CD4-positive, alpha-beta T cell treated with Interleukin-4 for 1 hour (primary cell): ENCODE measurements at places on chromosomes 7 and 10.

- no peak for DNase-seq
These were observed 185.2 kb downstream of the HGF start for GRCh38 chr7:81584667-81585066.

DNA sequence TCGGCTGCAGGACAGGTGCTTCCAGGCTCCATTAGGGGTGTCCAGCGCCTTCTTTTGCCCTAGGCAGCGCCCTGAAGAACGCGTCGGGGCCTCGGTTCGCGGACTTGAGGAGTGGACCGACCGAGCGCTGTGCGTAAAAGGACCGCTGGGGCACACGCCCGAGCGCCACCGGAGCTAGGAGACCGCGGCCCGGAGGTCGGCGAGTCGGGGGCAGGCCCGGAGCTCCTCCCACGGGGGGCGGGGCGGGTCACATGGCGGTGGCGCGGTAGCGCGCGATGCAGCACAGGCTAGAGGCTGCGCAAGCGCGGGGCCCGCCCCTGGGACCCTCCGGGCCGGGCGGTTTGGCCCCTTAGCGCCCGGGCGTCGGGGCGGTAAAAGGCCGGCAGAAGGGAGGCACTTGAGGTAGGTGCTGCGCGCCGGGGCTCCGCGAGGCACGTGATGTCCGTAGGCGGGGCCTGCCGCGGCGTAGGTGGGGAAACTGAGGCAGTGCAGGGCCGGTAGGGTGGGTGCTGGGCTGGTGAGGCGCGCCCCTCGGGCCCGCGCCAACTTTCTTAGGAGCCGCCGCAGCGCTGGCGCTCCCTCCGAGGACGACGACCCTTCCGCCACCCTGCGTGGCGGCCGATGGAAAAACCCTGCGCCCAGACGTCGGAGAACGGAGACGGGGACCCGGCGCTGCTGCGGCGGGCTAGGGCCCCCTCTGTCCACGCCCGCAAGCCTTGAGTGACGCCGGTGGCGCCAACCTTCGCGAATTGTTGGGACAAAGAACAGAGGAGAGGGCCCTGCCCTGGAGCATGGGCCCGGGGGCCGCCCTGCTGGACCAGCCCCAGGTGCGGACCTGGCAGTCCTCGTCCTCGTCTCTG is at the start of gene PRXL2A:
TSS of gene PRXL2A (plus strand) at position 310 of the 860 bp plus-strand sequence. CDS start 11,917 bp downstream, outside the sequence.
- DNase-seq = peak; percentile 79

DNA sequence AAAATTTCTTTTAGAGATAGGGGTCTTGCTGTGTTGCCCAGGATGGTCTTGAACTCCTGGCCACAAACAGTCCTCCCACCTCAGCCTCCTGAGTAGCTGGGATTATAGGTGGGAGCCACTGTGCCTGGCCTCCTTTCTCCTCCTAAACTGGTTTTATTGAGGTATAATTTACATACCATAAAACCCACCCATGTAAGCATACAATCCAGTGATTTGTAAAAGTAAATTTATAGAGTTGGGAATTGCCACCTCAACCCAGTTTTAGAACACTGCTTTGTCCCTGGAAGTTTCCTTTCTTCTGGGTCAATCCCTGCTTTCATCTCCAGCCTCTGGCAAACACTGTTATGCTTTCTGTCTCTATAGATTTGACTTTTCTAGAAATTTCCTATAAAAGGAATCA is 49.0 kb downstream of the CNNM2 start:
- no peak for DNase-seq

DNA sequence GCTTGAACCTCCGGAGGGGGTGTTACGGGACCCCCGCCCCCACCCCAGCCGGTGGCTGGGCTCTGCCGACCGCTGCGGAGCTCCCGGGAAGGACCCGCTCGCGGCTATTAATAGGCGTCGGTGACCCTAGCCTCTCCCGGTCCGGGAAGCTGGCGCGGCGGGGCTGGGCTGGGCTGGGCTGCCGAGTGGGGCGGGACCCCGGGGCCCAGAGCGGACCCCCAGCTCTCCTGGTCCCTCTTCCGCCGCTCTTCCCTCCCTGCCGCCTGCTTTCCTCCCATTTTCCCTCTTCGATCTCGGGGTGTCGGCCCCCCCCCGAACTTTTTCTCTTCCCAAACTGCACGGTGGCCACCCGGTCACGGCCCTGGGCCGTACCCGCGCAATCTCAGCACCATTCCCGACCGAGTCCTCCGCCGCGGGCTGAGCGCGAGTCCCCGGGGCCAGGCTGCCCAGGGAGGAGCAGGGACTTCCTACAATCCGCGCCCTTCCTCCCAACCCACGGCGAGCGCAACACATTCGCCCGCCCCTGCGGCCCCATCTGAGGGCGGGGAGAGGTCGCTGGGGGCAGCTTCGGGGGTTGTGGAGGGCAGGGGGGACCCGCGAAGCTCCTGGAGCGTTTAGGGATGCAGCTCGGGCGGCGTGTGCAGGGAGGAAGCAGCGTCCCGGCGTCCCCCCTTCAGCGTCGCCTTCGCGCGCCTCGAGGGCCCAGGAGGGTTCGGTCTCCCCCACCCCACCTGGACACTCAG is 3.1 kb upstream of the ELFN1 start:
- DNase-seq = no peak

GRCh38 chr10:44424957-44425356 is 40.1 kb upstream of the CXCL12 start:
- DNase-seq = no peak

GRCh38 chr10:15262036-15262713 is 93.7 kb upstream of the NMT2 start:
- DNase-seq = no peak

DNA sequence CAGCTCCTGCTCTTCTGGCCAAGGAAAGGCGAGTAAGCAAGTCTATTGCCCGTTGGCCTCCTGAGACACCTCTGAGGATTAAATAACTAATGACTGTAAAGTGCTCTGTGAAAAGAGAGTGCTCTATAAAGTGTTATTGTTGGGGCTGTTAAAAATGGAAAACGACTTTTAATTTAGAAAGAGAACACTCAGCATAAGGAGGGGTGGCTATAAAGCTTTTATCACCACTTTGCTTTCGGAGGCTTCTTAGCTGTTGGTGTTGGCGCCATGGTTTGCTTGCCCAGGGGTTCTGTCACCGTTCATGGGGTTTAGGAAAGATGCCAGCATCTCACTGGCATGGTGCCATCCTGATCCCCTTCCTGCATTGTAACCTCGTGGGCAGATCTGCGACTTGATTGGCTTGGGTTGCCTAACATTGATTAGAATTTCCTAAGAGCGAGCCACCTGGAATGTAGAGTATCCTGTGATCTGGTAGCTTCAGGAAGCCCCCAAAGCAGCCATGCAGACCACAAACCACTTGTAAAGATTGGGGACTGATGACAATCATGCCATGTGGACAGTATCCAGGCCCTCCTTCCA is 509.9 kb downstream of the LRMDA start:
- no peak for DNase-seq

DNA sequence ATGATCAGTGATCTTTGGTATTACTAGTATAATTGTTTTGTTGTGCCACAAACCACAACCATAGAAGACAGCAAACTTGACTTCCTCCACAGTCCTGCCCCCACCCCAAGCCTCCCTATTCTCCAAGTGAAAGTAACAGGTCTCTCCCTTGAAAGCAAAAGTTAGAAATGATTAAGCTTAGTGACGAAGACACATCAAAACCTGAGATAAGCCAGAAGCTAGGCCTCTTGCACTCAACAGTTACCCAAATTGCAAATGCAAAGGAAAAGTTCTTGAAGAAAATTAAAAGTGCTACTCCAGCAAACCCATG is 7.5 kb downstream of the SAR1A start:
- DNase-seq = peak; percentile 76

GRCh38 chr7:135206941-135207391 is 4.4 kb downstream of the WDR91 start:
- no peak for DNase-seq

DNA sequence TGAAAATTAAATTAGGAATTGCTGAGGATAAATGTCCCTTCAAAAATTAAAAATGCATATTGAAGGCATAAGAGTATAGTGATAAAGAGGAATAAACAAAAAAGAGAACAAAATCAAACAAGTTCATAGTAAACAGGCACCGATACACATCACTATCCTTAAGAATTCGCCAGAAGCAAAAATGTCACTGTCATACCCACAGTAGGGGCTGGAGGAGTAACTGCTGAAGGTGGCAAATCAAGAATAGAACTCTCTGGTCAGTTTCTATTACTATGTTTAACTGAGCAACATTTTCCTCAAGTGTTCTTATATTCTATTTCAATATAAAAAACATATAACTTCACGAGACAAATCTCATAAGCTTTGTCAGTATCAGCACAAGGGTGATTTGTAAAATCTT is 84.0 kb downstream of the VPS41 start:
- DNase-seq = no peak

GRCh38 chr7:1752111-1752510 is 82.0 kb downstream of the ELFN1 start:
- no peak for DNase-seq

DNA sequence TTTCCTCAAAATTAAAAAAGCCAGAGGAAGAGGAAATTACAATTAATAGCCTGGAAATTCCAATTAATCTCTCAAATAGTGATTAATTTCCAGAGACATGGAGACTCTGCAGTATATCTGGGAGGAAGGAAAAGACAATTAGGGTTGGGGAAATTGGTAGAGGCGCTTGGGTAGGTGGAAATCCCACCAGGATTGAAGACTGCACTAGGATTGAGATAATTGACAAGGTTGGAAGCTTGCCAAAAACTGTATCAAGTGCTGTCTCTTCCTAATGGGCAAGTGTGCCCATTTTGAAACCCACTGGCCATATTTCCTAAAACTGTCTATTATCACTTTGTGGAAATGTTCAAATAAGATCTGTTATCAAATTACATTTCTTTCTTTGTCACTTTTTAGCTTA is 21.6 kb downstream of the CHN2 start:
- no peak for DNase-seq

DNA sequence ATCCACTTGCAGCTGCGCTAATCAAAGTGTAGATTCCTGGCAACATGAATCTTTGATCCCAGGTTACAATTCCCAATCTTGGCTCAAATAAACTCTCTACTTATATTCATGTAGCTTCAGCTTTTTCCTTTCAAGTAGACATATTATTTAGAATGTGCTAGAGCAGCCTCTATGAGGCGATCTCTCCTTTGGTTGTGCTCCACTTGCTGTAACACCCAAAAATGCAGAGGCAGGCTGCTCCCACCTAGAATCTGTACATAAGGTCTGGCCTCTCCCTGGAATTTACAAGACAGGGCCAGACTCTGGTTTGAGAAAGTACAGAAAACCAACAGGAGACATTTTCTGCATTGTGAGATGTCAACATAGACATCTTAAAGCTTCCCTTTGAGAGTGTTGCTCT is 23.1 kb downstream of the ZNF107 start:
- no peak for DNase-seq

DNA sequence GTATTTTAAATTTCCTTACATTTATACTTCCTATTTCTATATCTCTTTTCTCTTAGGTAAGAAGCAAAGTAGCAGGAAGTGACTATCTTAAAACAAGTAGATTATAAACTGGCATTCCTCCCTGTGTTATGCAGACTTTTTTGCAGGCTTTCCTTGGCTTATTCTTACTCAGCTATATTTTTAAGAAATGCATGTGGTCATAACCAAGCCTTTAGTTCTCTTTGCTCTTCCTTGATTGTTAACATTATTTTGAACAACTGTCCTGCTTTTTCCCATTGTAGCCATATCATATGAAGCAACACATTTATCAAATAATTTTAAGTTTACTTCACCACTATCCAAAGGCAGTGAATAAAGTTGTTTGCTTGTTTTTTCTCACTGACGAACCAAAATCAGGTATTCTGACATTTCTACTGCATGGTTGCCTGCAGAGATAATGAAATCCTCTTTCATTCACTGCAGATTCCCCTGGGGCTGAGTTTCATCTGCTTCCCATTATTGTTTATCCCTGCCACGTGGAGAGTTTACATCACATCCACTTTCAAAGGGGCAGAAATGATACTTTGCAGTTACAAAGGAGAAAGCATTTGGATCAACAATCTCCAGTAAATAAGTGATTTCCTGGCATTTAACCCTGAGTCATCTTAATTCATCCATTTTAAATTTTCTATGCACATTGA is 389.9 kb upstream of the SEMA3C start:
- no peak for DNase-seq

GRCh38 chr7:77887567-77887966 is 89.0 kb downstream of the PHTF2 start:
- no peak for DNase-seq

DNA sequence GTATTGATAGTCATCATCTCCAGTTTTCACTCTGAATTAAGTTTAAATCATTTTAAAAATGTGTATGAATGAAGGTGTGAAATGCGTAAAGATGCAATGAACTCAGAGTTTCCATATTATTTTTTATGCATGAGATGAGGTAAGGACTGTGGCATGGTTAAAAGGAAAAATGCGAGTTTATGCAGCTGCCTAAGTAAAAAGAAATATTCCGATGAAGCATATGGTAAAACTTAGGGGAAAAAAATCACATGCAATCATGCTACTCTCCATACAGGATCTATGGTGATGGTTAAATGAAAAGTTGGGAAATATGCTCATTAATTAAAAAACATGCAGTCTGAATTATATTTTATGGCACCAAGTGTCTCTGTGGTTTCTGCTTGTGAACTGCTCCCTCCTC is 77.5 kb upstream of the SP8 start:
- DNase-seq = no peak

DNA sequence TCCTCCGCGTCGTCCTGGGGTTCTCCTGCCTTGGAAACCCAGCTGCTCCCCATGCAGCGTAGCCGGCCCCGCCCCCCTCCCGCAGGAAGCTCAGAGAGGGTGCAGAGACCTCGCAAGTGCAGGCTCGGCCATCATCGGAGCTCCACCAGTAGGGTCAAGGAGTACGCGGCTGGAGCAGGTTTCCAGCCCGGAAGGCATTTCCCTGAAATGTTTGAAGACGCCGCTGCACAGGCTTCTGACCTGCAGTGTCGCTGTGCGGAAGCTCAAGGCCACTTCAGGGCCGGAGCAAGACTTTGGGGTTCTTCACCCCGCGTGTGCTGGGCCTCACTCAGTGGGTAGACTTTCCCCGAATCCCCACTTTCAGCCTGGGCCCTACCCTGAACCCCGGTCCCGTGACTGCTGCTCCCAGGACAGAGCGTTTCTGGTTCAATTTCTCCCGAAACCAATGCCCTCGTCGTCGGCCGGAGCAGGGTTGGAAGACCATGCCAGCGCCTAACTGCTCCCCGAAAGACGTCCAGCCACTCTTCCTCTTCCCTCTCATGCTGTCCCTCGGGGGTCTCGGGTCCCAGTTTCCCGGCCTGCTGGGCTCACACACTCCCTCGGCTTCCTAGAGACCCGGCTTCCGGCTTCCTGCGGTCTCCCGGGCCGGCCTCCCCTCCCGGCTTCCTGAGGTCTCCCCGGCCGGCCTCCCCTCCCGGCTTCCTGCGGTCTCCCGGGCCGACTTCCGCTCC is 52.1 kb downstream of the INSIG1 start:
- no peak for DNase-seq

GRCh38 chr7:157521752-157522151 is 184.9 kb downstream of the DNAJB6 start:
- no peak for DNase-seq

- no peak for DNase-seq
These were observed 172.8 kb upstream of the AOAH start for GRCh38 chr7:36896956-36897590.

GRCh38 chr10:132411561-132412253 is 14.7 kb downstream of the PWWP2B start:
- DNase-seq = no peak
